ENCODE measurements at places on chromosomes 4 and X. TPM values are rescaled to one million over a fixed set of nuclear protein-coding genes. Genes with fewer than 3 reads are reported as not detected.

- peak; percentile 33 for DNase-seq
These were observed 114.4 kb downstream of the STK32B start for GRCh38 chr4:5165420-5166369.

DNA sequence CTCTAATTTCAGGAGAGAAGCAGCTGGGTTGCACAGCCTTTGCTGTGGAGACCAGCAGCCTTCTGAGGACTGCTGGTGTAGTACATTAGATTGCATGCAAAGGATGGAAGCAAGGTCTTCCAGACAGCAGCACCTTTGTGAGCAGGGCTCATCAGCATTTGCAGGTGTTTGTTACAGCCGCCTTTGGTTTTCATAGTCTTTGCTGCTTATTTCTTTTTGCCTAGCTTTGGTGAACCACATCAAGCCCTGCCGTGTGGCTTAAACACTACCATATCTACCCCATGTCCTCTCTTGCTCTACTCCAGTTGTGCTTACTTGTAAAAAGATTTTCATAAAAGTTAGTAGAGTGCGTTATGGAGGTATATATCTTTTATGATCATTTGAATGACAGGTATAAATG lies 57.5 kb downstream of the MTM1 start:
- DNase-seq: no peak

GRCh38 chr4:154478547-154478946 lies 13.1 kb downstream of the DCHS2 start:
- DNase-seq: no peak

GRCh38 chr4:181525634-181526033 lies 717.6 kb upstream of the TENM3 start:
- DNase-seq: no peak

ZCCHC12 gene
- total RNA-seq: 0.29 TPM

RTL9 gene
- not detected for total RNA-seq

YY2 gene
- total RNA-seq: 2.7 TPM

KCTD8 gene
- total RNA-seq: 0.35 TPM

NKX1-1 gene
- not detected for total RNA-seq

IL2RG gene
- total RNA-seq: not detected

RAB9B gene
- 1.5 TPM for total RNA-seq

GPR78 gene
- total RNA-seq: not detected

Data from glomerular endothelial cell (primary cell).